ENCODE measurements at places on chromosomes 6 and 20.

GRCh38 chr20:62061851-62062423 lies 3.7 kb downstream of the TAF4 start:
- no peak for DNase-seq

DNA sequence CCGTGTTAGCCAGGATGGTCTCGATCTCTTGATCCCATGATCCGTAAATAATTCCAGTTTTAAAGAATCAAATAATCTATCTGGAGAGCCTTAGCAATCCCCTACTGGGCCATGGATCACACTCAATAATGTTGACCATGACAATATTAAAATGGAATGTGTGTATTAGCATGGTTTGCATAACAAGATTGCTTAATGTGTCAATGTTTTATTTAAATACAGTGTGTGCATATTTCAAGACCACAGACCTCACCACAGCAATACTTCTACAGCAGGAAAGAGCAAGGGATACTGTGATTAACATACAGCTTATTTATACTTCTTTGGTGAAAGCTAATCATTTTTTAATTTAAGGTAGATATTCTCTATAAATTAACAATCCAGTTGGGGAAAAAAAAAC lies 470.4 kb downstream of the TFAP2B start:
- DNase-seq = no peak

GRCh38 chr6:156432543-156432942 lies 344.6 kb upstream of the ARID1B start:
- DNase-seq = no peak

DNA sequence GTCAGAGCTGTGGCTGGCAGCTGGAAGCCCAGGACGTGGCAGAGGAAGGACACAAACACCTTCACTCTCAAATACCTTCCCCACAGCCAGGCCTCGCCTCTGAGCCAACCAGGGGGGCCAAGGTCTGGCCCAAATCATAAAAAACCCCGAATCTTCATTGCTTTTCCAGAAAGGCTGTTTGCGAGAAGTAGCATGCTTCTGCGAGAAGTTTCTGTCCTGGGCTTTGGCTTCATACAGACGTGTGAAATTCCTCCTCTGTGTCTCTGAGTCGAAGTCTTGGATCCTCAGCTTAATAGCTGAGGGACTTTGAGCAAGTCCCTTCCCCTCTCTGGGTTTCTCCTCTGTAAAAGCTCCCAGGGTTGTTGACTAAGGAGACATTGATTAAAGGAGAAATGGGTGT lies 63.0 kb downstream of the CHMP4B start:
- no peak for DNase-seq

DNA sequence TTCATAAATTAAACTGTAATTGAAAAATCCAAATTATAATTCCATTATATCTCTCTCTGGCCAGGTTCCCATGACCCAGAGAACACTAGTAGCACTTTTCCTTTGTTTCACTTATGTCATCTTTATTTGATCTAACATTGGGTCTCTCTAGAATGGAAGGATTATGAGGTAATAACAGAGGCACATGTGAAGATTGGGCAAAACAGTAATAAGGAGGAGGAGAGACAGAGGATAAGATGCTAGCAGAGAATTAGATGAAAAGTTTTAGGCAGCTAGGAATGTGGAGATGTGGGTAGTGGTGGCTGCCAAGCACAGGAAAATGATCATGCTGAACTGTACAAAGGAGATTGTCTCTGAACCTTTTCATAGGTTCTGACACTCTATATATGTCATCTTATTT lies 3.3 kb downstream of the TAB2 start:
- no peak for DNase-seq

GRCh38 chr6:68679399-68679798 lies 44.3 kb downstream of the ADGRB3 start:
- DNase-seq = no peak

DNA sequence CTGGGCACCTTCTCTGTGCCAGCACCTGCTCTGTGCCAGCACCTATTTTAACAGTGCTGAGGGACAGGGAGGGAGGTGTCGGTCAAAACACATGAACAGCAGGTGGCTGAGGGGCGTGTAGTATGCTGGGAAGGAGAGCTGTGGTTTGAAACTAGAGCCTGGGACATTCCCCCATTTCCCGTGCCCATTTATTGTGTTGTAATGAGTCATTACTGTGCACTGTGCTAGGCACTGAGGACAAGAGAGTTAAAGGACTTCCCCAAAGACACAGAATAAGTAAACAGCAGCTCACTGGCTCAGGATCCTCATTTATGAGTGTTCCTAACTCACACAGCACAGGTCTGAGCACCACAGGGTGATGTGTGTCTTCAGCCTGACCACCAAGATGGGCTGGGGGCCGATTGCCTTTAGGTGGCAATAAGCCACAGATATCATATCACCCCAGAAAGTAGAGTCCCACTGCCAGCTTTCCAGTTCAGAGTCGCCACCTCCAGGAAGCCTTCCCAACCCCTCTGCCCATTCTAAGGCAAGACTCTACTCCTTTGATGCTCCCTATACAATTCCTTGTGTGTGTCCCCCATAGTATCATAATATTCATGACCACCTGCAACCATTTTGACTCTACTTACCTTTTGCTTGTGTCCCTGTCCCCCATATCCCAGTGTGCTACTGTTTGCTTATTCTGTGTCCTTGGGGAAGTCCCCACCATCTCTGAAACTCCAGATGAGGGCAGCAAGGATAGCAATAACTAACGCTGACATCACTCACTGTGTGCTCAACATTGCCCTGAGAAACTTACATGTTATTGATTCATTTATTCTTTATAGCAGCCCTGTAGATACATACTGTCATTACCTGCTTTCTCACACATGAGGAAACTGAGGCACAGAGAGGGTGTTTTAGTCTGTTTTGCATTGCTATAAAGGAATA lies 87.3 kb downstream of the TOX2 start:
- no peak for DNase-seq

GRCh38 chr6:41325446-41326066 lies 9.9 kb upstream of the NCR2 start:
- no peak for DNase-seq

GRCh38 chr6:135568379-135568778 lies 70.8 kb upstream of the AHI1 start:
- DNase-seq = no peak

- no peak for DNase-seq
Observed at GRCh38 chr6:80015839-80016435, 11.5 kb downstream of the TTK start.

DNA sequence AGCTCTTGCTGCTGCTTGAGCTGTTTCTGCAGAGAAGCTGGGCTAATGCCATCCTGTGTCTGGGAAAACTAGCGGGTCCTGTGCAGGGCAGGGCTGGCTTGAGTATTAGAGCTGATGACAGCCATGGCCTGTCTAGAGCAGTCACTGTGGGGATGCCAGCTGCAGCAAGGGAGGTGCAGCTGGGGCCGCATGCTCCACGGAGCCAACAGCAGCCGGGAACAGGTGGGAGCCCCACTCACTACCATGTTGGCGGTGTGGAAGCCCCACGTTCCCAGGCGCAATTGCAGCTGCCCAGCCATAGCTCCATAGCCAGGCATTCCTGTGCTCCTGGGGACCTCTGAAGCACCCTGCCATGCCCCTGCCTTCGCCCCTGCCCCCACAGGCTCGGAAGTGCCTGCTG lies 212.9 kb downstream of the TFAP2C start:
- no peak for DNase-seq

GRCh38 chr20:6718662-6719368 lies 48.7 kb upstream of the BMP2 start:
- no peak for DNase-seq

DNA sequence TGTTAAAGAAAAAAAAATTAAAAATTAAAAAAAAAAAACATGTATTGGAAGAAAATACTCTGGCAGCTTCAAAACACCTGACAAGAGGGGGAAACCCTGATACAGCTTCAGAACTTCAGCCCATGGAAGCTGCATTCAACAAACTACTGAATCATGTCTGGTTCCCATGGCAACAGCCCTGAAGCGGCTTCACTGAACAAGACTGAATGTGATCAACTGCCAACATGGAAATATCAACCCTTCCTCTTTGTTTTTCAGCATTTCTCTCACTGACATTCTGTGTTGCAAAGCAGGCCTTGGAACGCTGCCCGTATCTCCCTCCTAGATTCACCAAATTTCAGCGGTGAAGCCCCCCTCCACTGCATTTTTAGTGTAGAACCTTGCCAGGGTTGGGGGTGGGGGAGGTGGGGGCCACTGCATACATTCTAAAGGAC lies 91.3 kb upstream of the SHLD1 start:
- DNase-seq = no peak

DNA sequence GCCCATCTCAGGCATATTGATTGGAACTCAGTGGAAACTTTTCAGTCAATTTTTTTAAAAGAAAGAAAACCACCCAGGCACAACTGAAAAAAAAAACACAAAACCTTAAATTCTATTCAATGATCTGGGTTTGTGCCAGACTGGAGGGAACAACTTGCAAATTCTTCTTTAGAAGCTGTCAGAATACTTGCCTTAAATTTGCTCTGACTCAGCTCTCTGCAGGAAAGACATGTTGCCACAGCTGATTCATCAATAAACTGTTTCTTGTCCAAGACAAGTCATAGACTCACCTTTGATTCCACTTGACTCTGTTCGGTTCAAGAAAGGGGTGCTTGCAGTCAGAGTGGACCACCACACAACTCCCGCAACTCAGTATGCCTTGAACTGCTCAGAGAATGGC lies 117.8 kb upstream of the F13A1 start:
- no peak for DNase-seq

- no peak for DNase-seq
Observed at GRCh38 chr6:132832891-132833290, 18.5 kb downstream of the RPS12 start.

GRCh38 chr20:3404402-3404801 lies 3.1 kb downstream of the DNAAF9 start:
- DNase-seq = no peak

GRCh38 chr6:103895136-103895535 lies 964.6 kb downstream of the HACE1 start:
- DNase-seq = no peak

- no peak for DNase-seq
Observed at GRCh38 chr6:31172973-31173384, 2.5 kb upstream of the POU5F1 start.

DNA sequence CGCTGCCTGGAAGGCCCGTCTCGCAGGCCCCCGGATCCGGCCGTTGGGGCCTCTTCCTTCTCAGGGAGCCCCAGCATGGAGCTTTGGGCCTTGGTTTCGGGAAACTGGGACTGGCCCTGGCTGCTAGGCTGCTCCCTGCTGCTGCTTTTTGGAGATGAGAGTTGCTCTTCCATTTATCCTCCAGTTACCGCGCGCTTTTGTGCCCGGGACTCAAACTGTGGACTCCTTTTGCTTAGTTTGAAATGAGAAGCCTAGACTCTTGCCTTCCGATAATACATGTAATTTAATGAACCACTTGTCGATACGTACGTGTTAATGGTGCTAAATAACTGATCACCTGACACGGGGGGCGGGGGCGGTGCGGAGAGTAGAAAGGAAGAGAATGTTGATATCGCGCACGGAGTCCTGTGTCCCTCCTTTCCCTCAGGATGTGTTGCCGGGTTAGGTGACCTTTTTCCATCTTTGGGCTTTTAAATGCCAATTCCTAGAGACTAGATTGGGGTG lies 968 bp downstream of the PHF3 start:
- no peak for DNase-seq

DNA sequence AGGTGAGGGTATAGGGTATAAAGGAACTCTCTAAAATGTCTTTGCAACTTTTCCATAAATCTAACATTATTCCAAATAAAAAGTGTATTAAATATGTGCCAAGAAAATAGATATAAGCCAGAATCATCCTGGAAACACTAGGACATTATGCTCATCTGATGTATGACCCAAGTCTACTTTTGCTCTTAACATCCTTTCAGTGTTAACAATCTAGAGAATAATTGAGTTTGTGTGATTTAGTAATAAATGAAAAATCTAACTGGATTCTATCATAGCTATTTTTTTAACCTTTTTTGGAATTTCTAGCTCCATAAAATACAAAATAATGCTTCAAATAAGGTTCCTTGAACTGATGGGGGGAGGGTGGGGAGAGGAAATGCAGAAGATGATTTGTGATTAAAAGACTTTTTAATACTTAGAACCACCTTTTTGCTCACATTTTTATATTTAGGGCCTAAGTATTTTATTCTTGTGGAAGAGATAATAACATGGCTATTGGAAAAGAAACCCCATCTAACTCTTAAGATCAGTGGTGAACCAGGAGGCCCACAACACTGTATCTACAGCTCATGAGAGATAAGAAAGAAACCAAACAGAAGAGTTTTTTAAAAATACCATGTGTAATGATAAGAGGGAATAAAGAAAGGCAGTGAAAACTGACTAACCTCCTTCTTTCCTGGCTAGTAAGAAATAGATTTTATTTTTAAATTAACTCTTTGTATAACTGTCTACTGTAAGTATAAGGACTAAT lies 68.5 kb downstream of the PDSS2 start:
- no peak for DNase-seq

- no peak for DNase-seq
Observed at GRCh38 chr6:140366991-140367390, 992.5 kb upstream of the CITED2 start.

- no peak for DNase-seq
Observed at GRCh38 chr20:57262301-57262700, 4.1 kb downstream of the BMP7 start.

- peak; percentile 20 for DNase-seq
Observed at GRCh38 chr6:125114248-125114858, 39.2 kb upstream of the TPD52L1 start.

DNA sequence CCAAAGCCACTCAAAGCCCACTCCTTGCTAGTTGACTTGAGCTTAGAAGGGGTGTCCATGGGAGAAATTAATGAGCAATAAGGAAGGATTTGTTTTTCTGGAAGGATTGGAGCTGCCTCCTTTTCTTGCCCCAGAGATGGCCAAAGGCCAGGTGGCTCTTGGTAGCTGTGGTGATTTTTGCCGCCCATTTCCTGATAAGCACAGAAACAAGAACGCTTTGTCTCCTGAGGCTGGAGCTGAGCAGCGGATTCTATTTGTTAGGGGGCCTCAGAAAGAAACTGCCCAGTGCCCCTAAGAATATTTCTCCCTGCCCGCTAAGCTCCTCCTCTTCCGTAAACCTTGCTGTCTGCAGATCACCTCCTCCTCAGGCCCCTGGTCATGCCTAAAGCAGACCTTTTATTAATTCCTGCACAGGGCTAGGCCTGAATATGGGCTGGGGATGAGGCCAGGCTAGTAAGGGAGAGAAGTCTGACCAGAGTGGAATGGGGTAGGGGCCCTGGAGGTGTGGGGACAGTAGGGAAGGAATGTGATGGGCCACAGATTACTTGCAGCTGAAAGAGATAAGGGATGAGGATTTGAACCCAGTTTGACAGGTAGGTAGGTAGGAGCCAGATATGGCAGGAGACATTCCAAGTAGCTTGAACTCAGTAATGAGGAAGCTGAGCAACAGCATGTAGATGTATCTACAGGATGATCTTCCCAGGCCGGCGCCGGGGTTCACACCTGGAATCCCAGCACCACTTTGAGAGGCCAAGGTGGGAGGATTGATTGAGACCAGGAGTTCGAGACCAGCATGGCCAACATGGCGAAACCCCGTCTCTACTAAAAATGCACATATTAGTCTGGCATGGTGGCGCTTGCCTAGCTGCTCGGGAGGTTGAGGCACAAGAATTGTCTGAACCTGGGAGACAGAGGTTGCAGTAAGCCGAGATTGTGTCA lies 71.2 kb upstream of the NAA20 start:
- DNase-seq = no peak

GRCh38 chr6:149185799-149186357 lies 131.6 kb upstream of the TAB2 start:
- DNase-seq = no peak

- DNase-seq = no peak
Observed at GRCh38 chr20:46688151-46689081, 828 bp downstream of the TP53RK start.

- no peak for DNase-seq
Observed at GRCh38 chr20:47875297-47876025, 90.2 kb upstream of the SULF2 start.
